Renal cortical epithelial cell (primary cell): ENCODE measurements at places on chromosomes 7 and 10. TPM values are rescaled to one million over a fixed set of nuclear protein-coding genes. Genes with fewer than 3 reads are reported as not detected.

Gene ASNS
- total RNA-seq, result 39.4 and 45.4 TPM in 2 replicates

Gene EIF4EBP2
- total RNA-seq, result 30.9 and 61.1 TPM in 2 replicates

DNA sequence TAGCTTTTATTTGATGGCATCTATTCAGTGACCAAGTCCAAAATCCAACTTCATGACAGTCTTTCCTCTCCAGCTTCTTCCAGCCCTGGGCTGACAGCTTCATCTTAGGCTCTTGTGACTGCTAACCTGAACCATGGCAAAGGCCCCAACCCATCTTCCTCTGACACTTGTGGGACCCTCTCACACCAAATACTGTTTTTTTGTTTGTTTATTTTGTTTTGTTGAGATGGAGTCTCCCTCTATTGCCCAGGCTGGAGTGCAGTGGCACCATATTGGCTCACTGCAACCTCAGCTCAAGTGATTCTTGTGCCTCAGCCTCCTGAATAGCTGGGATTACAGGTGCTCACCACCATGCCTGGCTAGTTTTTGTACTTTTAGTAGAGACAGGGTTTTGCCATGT, 265.2 kb downstream of the GATA3 start:
- no peak for DNase-seq

- no peak for DNase-seq
Measured at GRCh38 chr7:64883113-64883905, 19.8 kb upstream of the ZNF273 start.

DNA sequence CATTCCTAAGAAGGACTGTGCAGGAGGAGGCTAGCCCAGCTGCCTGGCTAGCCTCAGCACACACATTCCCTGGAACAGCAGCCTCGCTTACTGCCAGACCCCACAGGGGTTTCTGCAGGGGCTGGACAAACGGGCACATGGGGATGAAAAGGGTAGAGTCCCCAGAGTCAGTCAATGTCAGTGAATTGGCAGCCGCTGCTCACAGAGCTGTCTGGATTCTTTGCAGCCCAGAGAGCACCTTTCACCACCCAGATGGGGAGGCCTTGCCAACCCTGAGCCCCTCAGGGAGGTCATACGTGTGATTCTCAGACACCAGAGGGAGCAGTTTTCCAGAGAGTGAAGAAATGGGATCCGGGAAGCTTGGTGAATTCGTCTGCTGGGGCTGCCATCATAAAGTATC, 143.3 kb downstream of the KCNMA1 start:
- DNase-seq, result peak; percentile 34

Gene FAM25A
- not detected in 2 replicates for total RNA-seq

Gene PALD1
- total RNA-seq, result 1.7 and 2.6 TPM in 2 replicates

Gene POM121C
- total RNA-seq, result 6.1 and 29.4 TPM in 2 replicates

GRCh38 chr10:102599565-102600327, 44.5 kb upstream of the TRIM8 start:
- DNase-seq, result no peak

Gene GATA3
- 0.52 and 3.9 TPM in 2 replicates for total RNA-seq

- no peak for DNase-seq
Measured at GRCh38 chr10:15124908-15125307, 27.8 kb downstream of the RPP38 start.

Gene ITPRID1
- total RNA-seq, result not detected in 2 replicates

- no peak for DNase-seq
Measured at GRCh38 chr10:6362879-6363278, 160.1 kb downstream of the PFKFB3 start.

DNA sequence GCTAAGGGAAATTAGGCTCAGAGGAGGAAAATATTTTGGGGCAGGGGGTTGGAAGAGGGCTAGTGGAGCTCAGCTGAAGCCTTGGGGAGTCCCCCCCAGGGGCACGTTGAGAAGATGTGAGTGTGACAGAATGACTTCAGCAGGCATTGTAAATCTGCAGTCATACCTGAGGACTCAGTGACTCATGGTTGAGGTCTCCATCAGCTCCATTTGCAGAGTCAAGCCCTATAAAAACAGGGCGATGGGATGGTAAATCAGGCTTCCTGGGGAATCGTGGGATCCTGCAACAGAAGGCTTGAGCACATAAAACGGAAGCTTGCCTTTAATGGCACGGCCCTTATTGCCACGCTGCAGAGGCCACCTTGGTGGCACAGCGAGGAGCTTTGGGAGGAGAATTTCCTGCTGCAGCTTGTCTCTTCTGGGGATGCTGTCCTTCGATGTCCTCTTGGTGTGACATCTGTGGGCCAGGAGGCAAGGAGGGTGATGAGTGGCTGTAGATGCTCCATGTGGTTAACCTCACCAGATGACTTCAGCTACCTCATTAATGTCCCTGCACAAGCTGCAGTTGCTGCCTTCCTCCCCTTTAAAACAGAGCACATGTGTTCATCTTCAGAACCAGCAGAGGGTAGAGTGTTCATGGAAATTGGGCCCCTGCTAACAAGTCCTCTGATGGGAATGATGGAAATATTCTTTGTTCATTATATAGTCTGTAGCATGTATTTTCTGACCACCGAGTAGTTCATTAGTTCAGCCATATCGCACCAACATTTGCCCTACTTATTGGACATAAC, 285.9 kb downstream of the LRMDA start:
- no peak for DNase-seq

- DNase-seq, result peak; percentile 25
Measured at GRCh38 chr7:38000272-38000671, 79.8 kb downstream of the EPDR1 start.

DNA sequence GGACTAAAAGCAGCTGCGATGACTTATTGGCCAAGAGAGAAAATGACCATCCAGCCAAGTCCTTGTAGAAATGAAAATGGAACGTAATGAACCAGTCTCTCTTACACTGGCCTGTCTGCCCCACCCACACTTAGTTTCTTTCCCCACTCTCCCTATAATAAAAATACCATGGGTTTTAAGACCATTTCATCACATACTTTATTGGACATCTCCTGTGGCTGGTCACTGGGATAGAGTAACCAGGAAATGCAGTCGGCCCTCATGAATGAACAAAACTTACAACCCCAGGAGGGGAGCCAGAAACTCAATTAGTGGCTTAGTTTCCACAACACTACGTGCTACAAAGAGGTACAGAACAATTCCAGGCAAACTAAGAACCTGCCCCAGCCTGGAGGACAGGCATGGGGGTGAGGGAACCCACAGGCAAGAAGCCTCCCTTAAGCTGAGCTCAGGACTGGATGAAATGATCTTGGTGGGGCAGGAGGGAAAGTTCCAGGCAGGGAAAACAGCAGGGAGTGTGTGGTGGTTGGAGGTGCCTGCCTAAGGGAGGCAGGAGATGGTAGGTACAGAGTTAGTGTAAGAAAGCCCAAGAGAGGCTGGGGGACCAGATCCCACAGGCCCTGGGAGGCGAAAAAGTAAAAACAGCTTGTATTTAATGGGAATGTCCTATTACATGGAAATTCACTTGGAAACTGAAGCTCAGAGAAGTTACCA, 29.6 kb downstream of the MKI67 start:
- no peak for DNase-seq

GRCh38 chr10:62796896-62797295, 7.6 kb upstream of the ADO start:
- DNase-seq, result no peak

Gene EBLN1
- not detected in 2 replicates for total RNA-seq

Gene NKX6-2
- 0.35 TPM in 1 of 2 replicates, not detected in the other for total RNA-seq

- DNase-seq, result no peak
Measured at GRCh38 chr10:119251315-119251708, 43.9 kb downstream of the GRK5 start.

- DNase-seq, result peak; percentile 57
Measured at GRCh38 chr7:117092785-117093184, 139.5 kb downstream of the ST7 start.

DNA sequence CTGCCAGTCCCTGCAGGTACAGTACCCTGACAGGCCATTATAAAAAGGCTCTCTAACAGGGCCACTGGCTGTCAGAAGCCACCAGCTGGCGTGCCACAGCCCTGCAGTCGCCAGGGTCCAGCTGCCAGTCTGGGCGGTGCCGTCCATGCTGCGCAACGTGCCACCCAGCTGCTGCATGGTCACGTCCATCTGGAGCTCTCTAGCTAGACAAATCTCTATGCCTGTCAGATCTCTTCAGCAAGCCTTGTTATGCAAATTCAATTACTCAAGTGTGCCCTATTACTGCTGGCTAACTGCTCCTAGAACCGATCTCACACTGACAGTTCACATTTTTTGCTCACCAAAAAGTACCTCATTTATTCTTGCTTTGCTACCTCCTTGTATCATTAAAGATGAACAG, 75.9 kb downstream of the HIBADH start:
- DNase-seq, result no peak

Gene MSMB
- total RNA-seq, result not detected in 2 replicates

Gene OPALIN
- 0.05 TPM in 1 of 2 replicates, not detected in the other for total RNA-seq

Gene CCDC146
- total RNA-seq, result 10.8 and 13.2 TPM in 2 replicates

DNA sequence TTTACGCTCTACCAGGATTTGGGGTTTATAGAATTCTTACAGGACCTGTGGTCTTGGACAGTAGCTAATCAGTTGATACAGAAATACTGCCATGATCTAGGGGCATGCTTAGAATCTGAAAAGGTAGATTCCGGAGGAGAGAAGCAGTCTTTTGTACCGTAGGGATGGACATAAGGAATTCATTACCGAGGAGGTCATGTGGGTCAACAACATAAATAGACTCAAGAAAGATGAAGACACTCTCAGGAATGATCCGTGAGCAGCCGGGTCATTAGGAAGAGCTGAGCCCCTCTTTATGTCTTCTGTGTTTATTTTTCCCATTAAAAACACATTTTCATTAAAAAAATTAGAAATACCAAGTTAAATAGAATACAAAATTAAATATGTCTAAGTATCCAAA, 160.1 kb upstream of the TNS3 start:
- no peak for DNase-seq

GRCh38 chr7:135943134-135943879, 33.9 kb downstream of the MTPN start:
- no peak for DNase-seq

Gene JAKMIP3
- 0.10 TPM in 1 of 2 replicates, not detected in the other for total RNA-seq
